ENCODE measurements at places on chromosomes 16 and 17.

DNA sequence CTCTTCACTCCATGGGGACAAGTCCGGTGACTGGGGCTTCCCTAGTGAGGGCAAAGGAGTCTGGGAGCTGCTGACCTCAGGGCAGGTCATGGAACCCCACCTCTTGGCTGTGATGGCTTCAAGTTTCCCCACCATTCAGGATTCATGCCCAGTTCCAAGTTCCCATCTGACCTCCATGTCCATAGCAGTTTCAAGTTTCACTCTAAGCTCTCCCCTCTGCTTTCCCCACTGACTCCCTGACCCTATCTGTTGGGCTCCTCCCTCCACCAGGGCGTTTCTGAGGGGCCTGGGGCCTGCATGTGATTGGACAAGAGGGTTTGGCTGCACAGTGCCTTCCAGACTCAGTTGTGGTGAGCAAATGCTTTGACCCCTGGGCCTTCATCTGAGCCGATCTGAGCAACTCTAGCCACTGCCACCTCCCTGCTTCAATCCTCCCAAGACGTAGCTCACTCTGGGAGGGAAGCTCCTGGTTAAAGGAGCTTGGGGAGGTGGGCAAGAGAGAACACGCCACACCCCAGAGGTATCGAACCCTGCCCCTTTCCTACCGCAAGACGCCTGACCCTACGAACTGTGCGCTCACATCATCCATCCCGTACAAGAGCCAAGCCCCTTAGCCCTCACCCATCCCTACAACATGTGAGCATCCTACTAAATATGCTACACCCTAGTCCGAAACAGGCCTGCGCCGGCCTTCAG, 8.3 kb downstream of the ZNF629 start:
- no peak for DNase-seq

- DNase-seq = no peak
Observed at GRCh38 chr17:29019475-29020181, 13.8 kb upstream of the SEZ6 start.

- no peak for DNase-seq
Observed at GRCh38 chr16:68452176-68452575, 3.9 kb upstream of the SMPD3 start.

GRCh38 chr16:54633943-54634362, 296.7 kb upstream of the IRX5 start:
- peak; percentile 10 for DNase-seq

- DNase-seq = no peak
Observed at GRCh38 chr17:77377710-77378235, 237.0 kb downstream of the SEC14L1 start.

DNA sequence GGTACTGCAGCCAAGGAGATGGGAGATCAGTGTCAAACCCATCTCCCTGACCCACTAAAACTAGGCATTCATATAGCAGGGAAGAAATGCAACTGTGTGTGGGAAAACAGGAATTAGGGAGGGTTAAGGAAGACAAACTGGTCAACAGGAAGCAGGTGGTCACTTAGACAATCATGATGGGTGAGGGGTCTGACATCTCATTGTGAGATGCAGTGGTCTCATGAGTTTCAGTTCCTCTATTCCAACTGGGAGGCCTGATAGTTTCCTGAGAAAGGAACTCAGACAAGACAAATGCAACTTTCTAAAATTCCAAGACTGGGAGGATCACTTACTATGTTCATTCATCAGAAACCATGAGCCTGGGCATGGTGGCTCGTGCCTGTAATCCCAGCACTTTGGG, 361.4 kb upstream of the C16orf82 start:
- DNase-seq = no peak

DNA sequence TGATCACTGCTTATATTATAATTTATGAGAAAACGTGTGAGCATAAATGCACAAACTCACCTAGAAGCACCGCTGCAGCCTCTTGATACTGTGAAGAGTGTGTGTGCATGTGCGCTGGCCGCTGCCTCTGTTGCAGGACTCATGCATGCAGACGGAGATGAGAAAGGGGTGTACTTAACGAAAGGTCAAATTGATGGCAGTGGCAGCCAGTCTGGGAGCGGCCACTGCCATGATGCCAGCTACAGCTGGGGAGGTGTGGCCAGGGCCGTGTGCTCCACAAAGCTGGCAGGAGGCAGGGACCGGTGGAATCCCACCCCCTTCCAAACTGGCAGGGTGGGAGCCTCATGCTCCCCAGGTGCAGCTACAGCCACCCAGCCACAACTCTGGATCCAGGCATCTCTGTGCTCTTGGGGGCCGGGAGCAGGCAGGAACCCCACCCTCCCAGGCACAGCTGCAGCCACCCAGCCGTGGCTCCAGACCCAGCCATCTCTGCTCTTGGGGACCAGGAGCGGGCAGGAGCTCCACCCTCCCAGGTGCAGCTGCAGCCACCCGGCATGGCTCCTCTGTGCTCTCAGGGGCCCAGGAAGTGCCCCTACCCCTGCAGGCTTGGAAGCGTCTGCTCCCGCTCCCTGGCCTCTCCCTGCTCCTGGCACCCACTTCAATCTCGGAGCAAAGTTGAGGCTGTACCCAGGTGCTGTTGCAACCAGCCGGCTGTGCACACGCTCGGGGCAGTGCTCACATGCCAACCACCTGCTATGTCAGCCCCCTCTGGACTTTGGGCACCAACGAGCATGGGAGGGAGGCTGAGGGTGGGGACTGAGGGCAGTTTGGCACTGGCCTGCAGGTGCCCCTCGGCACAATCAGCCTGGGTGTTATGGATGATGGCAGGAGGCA, 77.5 kb upstream of the CHMP6 start:
- DNase-seq = no peak

DNA sequence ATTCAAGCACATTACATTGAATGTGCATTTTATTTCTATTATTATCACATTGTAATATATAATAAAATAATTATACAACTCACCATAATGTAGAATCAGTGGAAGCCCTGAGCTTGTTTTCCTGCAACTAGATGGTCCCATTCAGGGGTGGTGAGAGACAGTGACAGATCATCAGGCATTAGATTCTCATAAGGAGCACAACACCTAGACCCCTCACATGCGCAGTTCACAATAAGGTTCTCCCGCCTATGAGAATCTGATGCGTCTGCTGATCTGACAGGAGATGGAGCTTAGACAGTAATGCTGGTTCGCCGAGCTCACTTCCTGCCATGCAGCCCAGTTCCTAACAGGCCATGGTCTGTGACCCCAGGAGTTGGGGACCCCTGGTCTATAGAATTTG, 96.7 kb upstream of the RBBP6 start:
- no peak for DNase-seq

DNA sequence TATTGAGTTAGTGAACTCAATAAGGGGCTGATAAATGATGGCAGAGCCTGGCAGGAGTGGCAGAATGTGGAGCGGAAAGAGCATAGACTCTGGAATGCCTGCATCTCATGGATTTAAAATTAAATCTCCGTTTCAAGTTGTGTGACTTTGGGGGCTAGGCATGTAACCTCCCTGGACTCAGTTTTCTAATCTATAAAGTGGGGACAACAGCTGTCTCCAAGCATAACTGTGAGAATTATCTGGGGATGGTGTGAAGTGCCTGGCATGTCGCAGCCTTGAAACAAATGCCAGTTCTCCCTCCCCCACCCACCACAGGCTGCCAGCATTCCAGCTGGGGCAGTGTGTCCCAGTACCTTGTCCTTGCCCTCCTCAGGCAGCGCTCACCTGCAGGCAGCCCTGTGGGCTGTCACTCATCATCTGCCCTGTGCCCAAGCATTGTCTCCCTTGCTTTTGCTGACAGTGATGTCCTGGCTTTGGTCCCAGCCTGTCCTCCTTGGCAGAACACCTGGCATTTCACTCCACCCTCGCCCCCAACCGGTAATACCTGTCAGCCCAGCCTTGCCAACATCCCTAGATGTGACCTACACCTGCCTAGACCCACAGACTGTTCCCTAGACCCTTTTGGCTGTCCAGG, 129.6 kb downstream of the MRM1 start:
- peak; percentile 13 for DNase-seq

DNA sequence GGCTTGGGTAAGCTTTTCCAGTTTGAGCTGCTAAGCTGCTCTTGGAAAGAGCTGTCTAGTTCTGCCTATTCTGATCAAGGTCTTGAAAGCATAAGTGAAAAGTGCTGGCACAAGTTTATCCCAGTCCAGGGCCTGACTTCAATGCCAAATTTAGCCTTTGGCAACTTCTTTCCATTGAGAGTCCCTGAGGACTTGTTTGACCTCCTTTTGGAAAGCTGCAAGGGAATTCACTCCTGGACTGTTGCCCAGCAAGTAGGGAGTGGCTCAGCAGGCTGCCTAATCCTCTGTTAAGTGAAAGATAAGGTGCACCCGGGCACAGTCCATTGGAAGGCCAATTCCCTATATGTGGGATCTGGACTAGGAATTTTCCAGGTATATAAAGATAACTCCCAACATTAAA, 16.0 kb upstream of the TANC2 start:
- no peak for DNase-seq

DNA sequence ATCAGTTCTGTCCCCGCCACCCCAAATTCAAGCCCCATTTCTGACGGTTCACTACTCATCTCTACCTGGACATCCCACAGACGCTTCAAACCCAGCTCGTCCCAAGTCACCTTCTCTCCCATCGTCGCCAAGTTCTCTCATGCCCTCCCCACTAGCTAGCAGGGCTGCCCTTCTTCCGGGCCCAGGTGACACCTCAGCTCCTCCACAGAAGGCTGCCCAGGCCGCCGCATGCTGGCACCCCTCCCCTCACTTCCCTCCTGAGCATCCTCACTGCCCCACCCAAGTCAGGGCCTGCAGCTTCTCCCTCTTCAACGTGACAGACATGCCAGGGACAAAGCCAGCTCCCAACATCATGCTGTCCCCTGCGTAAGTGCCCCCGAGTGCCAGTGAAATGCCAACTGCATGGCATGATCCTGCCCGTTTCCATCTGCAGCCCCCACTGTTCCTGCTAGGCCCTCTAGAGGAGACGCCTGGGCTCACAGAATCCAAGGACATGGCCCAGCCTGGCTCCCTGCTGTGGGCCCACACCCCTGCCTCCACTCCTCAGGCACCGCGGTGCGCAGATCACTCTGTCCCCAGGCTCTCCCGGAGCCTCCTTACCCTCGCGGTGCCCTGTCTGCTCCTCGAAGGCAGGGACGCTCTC, 5.9 kb downstream of the CYB561 start:
- no peak for DNase-seq

DNA sequence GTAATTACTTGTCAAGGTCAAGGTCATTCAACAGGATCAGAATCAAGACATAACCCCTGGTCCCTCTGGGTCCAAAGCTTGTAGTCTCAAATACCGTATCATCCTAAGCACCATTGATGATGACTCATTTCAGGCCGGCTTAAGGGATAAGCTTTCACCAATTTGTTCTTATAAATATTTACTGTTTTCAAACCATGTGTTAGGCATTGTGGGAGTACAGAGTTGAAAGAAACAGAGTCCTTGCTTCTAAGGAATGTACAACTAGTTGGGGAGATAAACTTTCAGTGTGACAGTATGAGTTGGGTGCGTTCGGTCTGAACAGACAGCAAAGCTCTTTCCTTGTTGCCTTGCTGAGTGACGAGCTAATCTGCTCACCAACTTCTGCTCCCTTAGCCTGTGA, 183.5 kb upstream of the MAF start:
- no peak for DNase-seq

- DNase-seq = no peak
Observed at GRCh38 chr16:82801361-82801760, 174.6 kb downstream of the CDH13 start.

DNA sequence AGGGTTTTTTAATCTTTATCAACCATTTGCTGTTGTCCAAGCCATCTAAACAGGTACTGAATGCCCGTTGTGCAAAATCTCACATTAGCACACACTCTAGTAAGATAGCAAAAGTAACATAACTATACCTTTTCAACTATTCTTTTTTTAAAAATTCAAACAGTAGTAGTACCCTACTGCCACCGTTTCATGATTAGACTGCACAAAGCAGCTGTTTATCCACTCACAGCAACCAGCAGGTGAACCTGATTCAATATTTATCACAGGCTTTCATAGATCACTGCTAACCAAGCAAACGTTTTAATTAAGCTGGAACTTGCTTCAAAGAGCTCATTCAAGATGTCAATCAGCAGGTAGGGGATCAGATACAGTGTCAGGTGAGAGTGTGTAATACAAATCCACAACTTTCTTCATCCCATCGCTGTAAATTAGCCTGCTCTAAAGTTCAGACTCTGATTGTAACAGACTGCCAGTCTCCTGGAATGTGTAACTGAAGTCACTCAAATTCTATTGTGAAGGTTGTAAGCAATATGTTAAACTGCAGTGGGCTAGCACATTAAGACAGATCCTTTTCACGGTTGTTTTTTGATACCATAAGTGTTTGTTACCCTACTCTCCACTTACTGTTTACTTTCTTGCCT, 47.3 kb downstream of the BRIP1 start:
- DNase-seq = no peak

DNA sequence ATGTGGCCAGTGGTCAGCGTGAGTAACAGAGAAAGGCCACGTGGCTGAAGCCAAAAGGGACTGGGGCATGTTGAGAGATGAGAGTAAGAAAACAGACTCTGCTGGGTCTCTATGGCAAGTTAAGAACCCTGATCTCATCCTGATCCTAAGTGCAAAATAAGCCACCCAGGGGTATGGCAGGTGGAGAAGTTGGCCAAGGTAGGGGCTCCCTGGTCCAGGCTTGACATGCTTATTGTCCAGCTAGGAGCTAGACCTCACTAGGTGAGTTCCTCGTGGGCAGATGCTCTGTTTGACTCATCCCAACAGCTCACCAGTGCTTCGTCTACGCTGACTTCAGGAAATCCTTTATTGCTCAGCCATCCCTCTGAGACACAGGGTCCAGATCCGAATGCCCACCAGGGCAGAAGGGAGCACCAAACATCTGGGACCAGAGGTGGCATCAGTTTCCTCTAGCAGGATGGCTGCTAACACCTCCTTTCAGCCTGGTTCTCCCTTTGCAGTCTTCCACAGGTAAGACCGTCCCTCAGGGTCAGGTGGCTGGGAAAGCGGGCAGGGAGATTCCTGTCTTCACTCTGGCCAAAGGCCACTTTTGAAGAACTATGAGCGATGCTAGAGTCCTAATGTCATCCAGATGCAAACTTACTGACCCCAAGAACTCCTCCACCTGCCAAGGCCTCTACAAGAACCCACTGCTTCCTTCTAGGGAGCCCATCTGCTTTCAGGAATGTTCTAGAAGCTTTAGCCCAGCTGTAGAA, 99.5 kb downstream of the CDYL2 start:
- DNase-seq = no peak

GRCh38 chr16:53876811-53877210, 172.9 kb downstream of the FTO start:
- DNase-seq = no peak

DNA sequence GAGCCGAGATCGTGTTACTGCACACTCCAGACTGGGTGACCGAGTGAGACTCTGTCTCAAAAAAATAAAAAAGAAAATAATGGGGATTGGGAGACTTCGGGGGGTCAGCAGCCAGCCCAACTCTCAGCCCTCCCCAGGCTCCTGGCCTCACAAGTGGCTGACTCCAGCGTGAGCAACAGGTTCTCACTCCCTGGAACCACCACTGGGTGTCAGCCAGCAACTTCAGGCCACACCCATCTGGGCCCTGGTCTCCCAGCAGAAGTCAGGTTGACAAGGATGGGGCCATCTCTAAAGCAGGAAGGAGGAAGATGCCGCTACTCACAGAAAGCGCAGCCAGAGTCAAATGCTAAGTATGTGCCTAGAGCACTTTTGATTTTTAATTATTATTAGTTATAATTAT, 139.4 kb downstream of the C16orf78 start:
- peak; percentile 24 for DNase-seq

GRCh38 chr16:50781043-50781442, 39.2 kb downstream of the CYLD start:
- DNase-seq = no peak

- DNase-seq = no peak
Observed at GRCh38 chr16:53482123-53482522, 20.9 kb downstream of the AKTIP start.

- no peak for DNase-seq
Observed at GRCh38 chr16:56669840-56670619, 416 bp downstream of the MT1H start.

Data from NCI-H1092 treated with DMSO at 0.1 percent for 48 hours (cell line).